Mesothelial cell of epicardium (in vitro differentiated cells): ENCODE measurements at places on chromosomes 3 and 15.

DNA sequence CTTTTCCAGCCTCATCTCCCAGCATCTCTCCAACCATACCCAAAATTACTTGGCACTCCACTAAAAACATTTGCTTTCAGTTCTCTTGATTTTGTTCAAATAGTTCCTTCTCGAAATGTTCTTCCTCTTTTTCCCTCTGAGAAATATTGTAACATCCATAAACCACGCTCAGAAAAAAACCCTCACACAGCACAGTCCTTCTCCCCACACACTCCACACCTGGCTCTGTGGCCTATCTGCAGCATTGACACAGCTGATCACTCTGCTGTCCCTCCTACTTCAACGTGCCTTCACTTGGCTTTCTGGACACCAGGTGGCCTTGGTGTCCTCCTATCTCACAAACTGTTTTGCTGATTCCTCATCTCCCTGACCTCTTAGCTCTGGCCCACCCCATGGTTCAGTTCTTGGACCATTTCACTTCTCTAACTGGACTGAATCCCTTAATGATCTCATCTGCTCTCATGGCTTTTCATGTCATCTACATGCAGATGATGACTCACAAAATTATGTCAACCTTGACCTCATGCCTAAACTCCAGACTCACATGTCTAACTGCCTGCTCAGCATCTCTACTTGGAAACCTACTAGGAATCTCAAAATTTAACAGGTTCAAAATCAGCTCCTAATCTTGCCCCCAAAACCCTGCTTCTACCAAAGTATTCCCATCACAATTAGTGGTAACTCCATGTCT is 93.3 kb downstream of the TRIM42 start:
- H3K27ac ChIP-seq: no peak overlapping the region
- no peak for DNase-seq
- H3K36me3 ChIP-seq: no peaks in the 10 kb centered on the region
- H3K4me1 ChIP-seq: no peaks in the 10 kb centered on the region

GRCh38 chr15:95085056-95085455 is 853.7 kb downstream of the MCTP2 start:
- H3K27me3 ChIP-seq: peaks cover 9% of the 10 kb centered on the region
- H3K36me3 ChIP-seq: no peaks in the 10 kb centered on the region
- H3K27ac ChIP-seq: no peak overlapping the region
- no peak overlapping the region for H3K4me3 ChIP-seq
- DNase-seq: no peak
- H3K4me1 ChIP-seq: peaks cover 23% of the 10 kb centered on the region

GRCh38 chr3:14506626-14507304 is 33.4 kb downstream of the GRIP2 start:
- no peak overlapping the region for H3K27ac ChIP-seq
- peaks cover 5% of the 10 kb centered on the region for H3K27me3 ChIP-seq
- no peak for DNase-seq
- H3K4me3 ChIP-seq: no peak overlapping the region
- no peaks in the 10 kb centered on the region for H3K4me1 ChIP-seq

- no peak overlapping the region for H3K4me3 ChIP-seq
- no peak overlapping the region for H3K27ac ChIP-seq
- no peak for DNase-seq
- H3K4me1 ChIP-seq: no peaks in the 10 kb centered on the region
These were observed 129.9 kb upstream of the UBE3A start for GRCh38 chr15:25568751-25569150.

DNA sequence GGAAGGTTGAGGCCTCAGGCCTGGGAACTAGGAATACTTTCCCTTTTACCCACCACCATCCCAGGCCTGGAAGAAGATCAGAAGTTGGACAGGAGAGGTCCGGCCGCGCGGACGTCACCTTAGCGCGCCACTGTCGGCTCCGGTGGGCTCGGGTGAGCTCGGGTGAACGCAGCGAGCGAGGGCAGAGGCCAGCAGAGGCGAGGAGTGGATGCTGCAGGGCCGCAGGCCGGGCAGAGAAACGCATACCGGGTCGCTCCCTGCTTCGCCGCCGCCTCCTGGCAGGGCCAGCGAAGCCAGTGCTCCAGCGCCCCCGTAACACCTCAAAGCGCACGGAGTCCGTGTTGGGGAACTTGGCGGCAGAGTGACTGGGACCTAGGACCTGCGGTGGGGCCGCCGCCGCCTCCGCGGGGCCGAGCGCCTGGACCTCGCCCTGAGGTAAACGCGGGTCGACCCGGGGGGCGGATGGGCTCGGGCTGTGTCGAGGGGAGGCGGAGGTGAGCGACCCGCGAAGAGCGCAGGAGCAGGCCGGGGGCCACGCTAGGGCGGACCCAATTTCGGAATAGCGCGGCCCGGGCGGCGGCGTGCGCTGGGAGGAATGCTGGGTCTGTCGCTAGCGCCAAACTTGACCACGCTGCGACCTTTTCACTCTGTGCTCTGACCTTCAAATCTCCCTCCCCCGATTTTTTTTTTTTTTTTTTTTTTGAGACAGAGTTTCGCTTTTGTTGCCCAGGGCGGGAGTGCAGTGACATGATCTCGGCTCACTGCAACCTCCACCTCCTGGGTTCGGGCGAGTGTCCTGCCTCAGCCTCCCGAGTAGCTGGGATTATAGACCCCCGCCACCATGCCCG is 1.6 kb downstream of the CYP11A1 start:
- peak overlapping the region; percentile 93 for H3K27ac ChIP-seq
- no peak for DNase-seq
- peaks cover 12% of the 10 kb centered on the region for H3K4me1 ChIP-seq
- no peaks in the 10 kb centered on the region for H3K36me3 ChIP-seq

- H3K36me3 ChIP-seq: peaks cover 6% of the 10 kb centered on the region
- H3K4me1 ChIP-seq: peaks cover 28% of the 10 kb centered on the region
- no peak for DNase-seq
- H3K4me3 ChIP-seq: no peak overlapping the region
- no peak overlapping the region for H3K27ac ChIP-seq
These were observed 57.0 kb upstream of the CMTM7 start for GRCh38 chr3:32334675-32335074.

DNA sequence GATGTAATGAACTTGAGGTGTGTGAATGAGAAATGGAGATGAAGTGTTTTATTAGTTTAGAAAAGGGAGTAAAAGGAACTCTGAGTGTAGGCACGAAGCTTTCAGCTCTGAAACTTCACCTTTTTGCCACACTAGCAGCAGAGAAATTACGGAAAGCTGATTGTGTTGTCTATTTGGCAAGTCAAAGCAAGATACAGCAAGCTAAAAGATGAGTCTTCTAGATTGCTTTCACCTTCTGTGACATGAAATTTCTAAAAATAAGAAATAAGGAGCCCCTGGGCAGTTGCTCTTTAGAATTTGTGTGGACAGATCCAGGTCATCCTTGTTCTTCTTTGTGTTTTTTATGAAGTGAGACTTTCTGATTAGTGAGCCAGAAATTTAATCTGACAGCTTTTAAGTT is 143.4 kb downstream of the FNDC3B start:
- DNase-seq: no peak
- H3K36me3 ChIP-seq: peaks cover 3% of the 10 kb centered on the region
- peaks cover 23% of the 10 kb centered on the region for H3K4me1 ChIP-seq

GRCh38 chr3:24351779-24352469 is 142.7 kb downstream of the THRB start:
- peak overlapping the region; percentile 17 for H3K27ac ChIP-seq
- H3K27me3 ChIP-seq: no peaks in the 10 kb centered on the region
- H3K36me3 ChIP-seq: peaks cover 3% of the 10 kb centered on the region

DNA sequence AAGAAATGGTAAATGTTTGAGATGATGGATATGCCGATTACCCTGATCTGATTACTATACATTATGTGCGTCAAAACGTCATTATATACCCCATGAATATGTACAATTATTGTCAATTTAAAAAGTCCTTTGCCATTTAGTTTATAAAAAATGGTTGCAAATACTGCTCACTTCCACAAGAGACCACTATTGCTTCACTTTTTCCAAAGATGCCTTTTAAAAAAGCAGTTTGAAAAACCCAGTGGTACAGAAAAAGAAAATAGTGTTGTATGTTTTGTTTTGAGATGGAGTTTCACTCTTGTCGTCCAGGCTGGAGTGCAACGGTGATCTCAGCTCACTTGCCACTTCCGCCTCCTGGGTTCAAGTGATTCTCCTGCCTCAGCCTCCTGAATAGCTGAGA is 39.3 kb downstream of the EDEM1 start:
- no peak overlapping the region for H3K27ac ChIP-seq
- no peak for DNase-seq
- peaks cover 19% of the 10 kb centered on the region for H3K27me3 ChIP-seq
- no peaks in the 10 kb centered on the region for H3K4me1 ChIP-seq
- H3K4me3 ChIP-seq: no peak overlapping the region

DNA sequence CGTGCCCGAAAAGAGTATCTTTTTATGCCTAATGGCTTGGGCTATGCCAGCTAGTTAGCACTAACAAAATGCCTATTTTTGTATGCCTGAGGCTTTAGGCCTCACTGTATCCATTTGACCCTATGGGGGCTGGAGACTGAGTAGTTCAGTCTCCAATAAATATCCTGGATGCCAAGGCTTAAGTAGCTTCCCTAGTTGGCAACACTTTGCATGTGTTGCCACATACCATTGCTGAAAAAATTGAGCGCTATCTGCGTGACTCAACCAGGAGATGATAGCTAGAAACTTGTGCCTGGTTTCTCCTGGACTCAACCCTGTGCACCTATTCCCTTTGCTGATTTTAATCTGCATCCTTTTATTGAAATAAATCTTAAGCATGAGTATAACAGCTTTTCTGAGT is 58.4 kb upstream of the ATP2C1 start:
- H3K4me1 ChIP-seq: peaks cover 2% of the 10 kb centered on the region
- no peak overlapping the region for H3K4me3 ChIP-seq
- no peak overlapping the region for H3K27ac ChIP-seq

GRCh38 chr3:125033135-125033534 is 22.7 kb downstream of the HEG1 start:
- H3K4me1 ChIP-seq: peaks cover 4% of the 10 kb centered on the region
- H3K27ac ChIP-seq: no peak overlapping the region
- H3K4me3 ChIP-seq: no peak overlapping the region
- DNase-seq: no peak
- no peaks in the 10 kb centered on the region for H3K27me3 ChIP-seq

- no peak overlapping the region for H3K4me3 ChIP-seq
- H3K27ac ChIP-seq: no peak overlapping the region
- H3K36me3 ChIP-seq: no peaks in the 10 kb centered on the region
These were observed 117.2 kb downstream of the TLE3 start for GRCh38 chr15:69980341-69981059.

DNA sequence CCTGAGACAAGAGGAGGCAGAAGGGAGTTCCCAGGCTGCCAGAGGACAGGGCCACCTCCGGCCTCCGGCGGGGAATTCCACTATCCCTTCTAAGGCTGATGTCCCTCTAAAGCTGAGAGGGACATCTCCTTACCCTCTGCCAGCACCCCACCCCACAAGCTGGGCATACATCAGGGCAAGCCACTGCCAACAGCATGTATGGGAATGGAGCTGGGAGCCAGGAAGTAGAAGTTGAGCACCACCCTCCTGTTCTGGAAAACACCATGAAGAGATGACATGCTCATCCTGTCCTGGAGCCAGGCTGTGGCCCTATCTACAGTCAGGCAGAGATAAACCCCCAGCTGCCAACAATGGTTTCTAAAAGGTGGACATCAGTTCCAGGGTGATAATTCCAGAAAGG is 7.1 kb downstream of the PLCD1 start:
- H3K36me3 ChIP-seq: no peaks in the 10 kb centered on the region
- H3K4me3 ChIP-seq: no peak overlapping the region
- DNase-seq: no peak

DNA sequence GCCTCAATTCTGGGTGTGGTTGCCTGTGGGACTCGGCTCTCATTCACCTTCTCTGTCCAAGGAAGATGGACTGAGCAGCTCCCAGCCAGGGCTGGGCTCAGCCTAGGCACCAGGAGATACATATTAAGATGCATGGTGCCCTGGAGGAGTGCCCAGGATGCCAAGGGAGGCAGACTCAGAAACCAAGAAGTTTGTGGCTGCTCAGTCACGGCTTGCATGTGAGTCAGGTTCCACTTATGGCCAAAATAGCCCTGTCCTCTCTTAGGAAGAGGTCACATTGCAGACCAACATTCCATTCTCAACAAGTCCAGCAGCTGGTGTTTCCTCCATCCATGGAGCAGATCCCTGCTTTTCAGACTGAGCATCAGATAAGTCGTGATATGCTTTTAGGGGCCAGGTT is 21.8 kb downstream of the CDCP1 start:
- H3K27ac ChIP-seq: no peak overlapping the region
- H3K36me3 ChIP-seq: no peaks in the 10 kb centered on the region
- no peaks in the 10 kb centered on the region for H3K27me3 ChIP-seq

GRCh38 chr3:124056846-124057245 is 64.9 kb upstream of the ROPN1 start:
- peaks cover 9% of the 10 kb centered on the region for H3K36me3 ChIP-seq
- no peaks in the 10 kb centered on the region for H3K27me3 ChIP-seq
- peaks cover 18% of the 10 kb centered on the region for H3K4me1 ChIP-seq
- DNase-seq: no peak

DNA sequence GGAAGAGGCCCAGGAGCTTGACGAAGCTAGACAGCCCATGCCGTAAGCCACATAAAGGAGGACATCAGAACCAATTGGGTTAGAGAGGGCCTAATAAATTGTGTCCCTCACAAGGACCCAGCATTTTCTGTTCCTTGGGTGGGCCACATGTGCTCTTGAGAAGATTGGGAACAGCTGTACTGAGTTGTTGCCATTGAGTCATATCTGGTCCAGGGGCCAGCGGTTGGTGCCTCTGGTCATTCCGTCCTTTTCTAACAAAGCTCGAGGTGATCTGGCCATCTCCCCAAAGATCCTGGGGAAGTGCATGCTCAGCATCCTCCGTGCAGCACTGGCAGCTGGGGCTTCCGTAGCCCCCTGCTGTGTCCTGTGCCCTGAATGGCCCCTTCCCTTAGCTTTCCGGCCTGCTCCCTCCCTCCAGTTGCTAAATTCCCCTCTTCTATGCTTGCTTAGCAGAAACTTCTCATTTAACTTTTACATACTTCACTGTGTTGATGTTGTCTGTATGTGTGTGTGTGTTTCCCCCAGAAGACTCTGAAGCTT is 73.0 kb downstream of the EEFSEC start:
- peaks cover 24% of the 10 kb centered on the region for H3K4me1 ChIP-seq
- H3K36me3 ChIP-seq: peaks cover 14% of the 10 kb centered on the region
- no peaks in the 10 kb centered on the region for H3K27me3 ChIP-seq
- no peak overlapping the region for H3K4me3 ChIP-seq
- H3K27ac ChIP-seq: peak overlapping the region; percentile 24

- no peaks in the 10 kb centered on the region for H3K36me3 ChIP-seq
- peaks cover 29% of the 10 kb centered on the region for H3K27me3 ChIP-seq
- H3K4me3 ChIP-seq: no peak overlapping the region
- DNase-seq: no peak
- no peaks in the 10 kb centered on the region for H3K4me1 ChIP-seq
These were observed 25.1 kb downstream of the PCSK6 start for GRCh38 chr15:101464256-101464998.

- H3K4me3 ChIP-seq: no peak overlapping the region
- DNase-seq: no peak
- H3K27me3 ChIP-seq: no peaks in the 10 kb centered on the region
- H3K4me1 ChIP-seq: no peaks in the 10 kb centered on the region
- H3K36me3 ChIP-seq: no peaks in the 10 kb centered on the region
- H3K27ac ChIP-seq: no peak overlapping the region
These were observed 387.0 kb downstream of the ZBBX start for GRCh38 chr3:166993015-166993630.

- H3K36me3 ChIP-seq: peaks cover 31% of the 10 kb centered on the region
- H3K27ac ChIP-seq: peak overlapping the region; percentile 90
- peaks cover 60% of the 10 kb centered on the region for H3K4me1 ChIP-seq
- no peak for DNase-seq
These were observed 4.2 kb downstream of the AMOTL2 start for GRCh38 chr3:134369861-134370596.

GRCh38 chr15:70125605-70126004 is 27.9 kb upstream of the TLE3 start:
- H3K4me3 ChIP-seq: no peak overlapping the region
- DNase-seq: no peak
- peaks cover 19% of the 10 kb centered on the region for H3K4me1 ChIP-seq
- no peak overlapping the region for H3K27ac ChIP-seq
